CD4-positive, alpha-beta T cell treated with Interleukin-12 subunit alpha and Interleukin-12 subunit beta, for 1 hour (primary cell): ENCODE measurements at places on chromosomes 2 and 18.

GRCh38 chr2:155157711-155158110 lies 459.2 kb downstream of the KCNJ3 start:
- no peak for DNase-seq

- no peak for DNase-seq
Observed at GRCh38 chr18:63795606-63796005, 20.4 kb downstream of the SERPINB7 start.

GRCh38 chr2:211157211-211157610 lies 600.8 kb downstream of the CPS1 start:
- no peak for DNase-seq

DNA sequence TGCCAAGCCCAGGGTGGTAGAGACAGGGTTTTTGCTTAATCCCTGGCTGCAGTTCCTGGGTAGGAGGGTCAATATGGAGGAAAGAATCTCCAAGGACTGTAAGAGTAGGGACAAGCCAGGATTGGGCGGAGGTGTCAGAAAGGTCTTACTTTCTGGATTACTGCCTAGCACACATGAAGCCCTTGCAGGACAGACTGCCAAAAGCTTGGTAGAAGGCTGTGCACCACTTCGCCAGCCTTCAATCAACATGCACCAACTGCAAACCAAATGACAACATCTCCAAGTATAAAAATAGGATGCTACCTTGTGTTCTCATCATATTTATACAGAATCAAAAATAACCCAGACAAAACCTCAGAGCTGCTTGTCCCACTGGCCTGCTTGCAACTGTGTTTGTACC lies 3.7 kb downstream of the ZNF142 start:
- no peak for DNase-seq

DNA sequence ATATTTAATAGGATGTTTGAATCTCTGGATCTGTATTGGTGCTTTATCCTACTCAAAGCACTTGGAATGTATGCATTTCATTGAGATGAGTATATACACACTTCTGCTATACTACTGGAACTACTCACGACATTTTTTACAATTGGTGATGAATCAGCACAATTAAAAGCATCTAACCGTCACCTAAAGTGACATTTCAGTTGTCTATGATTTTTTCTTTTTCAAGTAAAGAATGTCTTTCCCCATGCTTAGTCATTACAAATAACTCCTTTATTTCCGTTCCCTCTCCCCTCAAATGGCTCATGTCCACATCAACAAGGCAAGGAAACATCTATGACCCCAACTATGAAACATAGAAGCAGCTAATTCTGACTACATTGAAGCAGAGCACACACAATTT lies 77.3 kb downstream of the CLIP4 start:
- no peak for DNase-seq

DNA sequence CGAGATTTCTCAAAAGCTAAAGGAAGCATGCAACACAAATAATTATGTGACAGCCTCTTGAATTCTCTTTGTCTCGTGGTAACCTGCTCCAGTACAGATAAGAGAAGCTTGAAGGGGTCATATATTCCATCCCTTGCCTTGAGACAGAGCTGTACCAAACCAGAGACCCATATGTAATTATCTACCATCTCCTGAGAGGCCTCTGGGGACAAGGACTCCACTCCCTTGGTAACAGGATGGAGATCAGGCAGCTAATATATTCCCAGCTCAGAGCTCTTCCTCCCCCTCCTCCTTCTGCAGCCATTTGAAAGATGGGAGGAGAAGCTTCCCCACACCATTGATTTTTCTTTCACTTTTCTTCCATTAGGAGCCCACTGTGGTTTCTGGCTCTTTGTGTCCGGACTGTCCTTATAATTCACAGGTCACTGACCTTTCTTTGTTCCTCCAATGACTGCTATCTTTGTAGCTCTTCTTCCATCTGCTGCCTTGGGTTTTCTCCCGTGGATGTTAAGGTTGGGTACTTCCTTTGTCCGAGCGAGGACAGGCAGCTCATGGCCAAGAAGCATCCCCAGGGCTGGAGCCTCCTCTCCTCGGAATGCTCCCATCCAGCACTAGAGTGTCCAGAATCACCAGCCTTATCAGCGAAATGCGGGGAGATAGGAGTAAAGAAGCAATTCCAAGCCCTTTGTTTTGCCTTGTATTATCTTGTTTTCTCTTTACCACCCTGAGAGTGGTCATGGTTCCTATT lies 72.6 kb upstream of the STPG4 start:
- DNase-seq = no peak

DNA sequence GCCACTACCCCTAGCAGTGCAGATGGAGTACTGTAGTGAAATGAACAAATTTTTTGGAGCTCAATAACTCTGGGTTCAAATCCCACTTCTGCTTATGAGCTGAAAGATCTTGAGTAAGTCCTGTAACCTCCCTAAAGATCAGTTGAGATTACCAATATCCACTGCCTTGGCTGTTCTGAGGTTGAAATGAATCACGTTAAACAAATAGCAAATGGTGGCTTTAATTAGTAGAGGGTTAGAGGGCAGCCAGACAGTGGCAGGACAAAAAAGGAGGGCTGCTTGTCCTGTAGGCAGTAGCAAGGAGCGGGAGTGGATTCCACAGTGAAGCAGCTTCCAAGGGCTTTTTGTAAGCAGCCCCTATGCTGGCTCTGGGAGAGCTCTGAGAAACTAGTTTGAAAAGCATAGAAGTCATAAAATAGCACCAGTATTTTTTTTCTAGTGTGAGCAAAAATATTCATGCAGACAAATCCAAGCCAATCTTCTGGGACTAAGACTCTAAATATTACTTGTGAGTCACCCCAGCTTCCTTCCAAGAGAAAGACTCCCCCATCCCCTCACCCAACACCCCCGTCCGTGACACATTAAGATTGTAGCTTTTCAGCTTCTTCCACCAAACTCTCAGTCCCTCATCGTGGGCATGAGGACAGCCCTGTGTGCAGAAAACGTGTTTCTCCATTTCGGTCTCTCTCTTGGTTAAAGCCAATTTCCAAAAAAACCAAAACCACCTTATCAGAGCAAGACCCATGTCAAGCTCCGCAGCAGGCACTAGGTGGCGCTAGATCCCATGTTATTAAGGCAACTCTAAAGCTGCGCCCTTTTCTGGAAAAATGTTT lies 123.5 kb upstream of the LGALSL start:
- DNase-seq = peak; percentile 82

DNA sequence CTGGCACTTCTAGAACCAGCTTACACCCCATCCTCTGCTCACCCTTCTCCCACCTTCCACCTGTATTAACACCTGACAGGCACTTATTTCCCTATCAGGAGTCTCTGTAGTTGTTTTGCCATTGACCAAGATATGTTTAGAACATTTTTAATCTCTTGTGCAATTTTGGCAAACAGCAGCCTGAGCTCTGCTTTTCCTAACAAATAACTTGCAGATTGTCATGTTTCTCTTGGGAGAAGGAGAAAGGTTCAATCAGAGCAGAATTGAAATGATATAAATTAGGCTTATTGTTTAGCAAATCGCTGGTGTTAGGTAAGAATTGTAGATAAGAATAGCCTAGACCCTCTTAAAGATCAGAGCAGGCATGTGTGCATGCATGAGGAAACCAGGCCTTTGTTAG lies 225.5 kb downstream of the PARD3B start:
- no peak for DNase-seq

DNA sequence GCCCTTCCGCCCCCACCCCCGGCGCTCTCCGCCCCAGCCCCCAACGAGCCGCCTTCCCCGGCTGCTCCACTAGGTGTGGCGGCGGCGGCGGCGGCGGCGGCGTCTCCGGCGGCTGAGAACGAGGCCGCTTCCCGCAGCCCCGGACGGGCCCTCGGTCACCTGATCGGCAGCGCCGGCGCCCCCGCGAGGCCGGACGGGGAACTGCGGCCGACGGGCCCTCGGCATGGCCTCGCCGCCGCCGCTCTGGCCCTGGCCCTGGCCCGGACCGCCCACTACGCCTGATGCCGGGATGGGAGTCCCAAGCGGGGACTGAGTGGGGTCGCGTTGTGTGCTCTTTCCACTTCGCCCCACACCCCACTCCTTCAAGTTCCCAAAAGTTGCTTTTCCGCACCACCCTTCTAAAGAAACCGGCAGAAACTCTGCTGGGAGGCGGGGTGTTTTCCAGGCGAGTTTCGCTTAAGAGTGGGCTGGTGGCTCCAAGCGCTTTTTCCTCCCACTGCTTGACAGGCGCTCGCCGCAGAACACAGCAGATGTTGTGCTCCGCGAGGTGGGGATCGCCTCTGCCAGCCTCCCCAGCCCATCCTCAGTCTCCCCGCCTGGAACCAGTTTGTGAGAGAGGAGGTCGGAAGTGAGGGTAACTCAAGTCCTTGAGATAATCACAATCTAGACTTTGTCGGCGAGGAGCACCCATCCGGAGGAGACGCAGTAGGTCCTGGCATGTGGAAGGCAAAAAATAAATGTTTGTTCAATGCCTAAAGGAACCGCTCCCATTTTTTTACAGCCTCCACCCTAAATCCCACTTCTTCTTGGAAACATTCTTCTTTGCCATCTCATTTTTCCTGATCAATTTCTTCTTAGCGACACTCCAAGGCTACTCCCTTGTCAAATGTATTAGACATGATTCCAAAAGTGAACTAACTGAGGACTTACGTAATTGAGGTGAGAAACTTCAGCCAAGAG lies at the start of gene NCKAP1:
NCKAP1 (minus strand) TSS at position 117 of the 960 bp plus-strand sequence. CDS start 358 bp downstream, outside the sequence.
- peak; percentile 87 for DNase-seq

DNA sequence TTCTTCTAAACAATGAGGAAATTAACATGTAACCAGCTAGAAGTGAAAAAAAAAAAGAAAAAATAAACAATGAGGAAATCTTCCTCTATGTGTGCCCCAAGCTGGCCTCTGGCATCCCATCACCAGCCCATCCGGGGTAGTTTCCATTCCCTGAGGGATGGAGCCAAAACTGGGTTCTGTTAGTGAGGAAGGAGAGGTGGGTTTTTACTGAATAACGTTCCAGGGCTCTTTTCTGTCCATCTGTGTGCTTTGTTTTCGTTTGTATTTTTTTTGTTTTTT lies 9.7 kb downstream of the EFHD1 start:
- no peak for DNase-seq

GRCh38 chr2:239966029-239966852 lies 58.9 kb downstream of the NDUFA10 start:
- no peak for DNase-seq

DNA sequence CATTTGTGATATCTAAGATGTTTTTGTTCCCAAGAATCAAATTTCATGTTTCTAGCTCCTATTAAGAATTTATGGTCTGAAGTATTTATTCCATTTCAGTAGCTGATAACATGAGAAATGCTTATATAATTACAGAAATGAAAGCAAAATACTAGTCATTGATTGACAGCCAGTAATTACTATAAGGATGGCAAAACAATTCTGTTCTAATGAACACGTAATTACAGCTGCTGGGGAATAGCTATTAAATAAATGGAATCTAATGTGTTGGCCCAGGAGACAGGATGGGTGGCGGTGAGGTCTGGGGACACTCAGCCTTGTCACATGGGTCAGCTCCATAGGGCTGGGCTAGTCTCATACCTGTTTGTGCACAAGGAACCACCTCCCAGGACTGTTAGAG lies 263.5 kb downstream of the FHOD3 start:
- no peak for DNase-seq

DNA sequence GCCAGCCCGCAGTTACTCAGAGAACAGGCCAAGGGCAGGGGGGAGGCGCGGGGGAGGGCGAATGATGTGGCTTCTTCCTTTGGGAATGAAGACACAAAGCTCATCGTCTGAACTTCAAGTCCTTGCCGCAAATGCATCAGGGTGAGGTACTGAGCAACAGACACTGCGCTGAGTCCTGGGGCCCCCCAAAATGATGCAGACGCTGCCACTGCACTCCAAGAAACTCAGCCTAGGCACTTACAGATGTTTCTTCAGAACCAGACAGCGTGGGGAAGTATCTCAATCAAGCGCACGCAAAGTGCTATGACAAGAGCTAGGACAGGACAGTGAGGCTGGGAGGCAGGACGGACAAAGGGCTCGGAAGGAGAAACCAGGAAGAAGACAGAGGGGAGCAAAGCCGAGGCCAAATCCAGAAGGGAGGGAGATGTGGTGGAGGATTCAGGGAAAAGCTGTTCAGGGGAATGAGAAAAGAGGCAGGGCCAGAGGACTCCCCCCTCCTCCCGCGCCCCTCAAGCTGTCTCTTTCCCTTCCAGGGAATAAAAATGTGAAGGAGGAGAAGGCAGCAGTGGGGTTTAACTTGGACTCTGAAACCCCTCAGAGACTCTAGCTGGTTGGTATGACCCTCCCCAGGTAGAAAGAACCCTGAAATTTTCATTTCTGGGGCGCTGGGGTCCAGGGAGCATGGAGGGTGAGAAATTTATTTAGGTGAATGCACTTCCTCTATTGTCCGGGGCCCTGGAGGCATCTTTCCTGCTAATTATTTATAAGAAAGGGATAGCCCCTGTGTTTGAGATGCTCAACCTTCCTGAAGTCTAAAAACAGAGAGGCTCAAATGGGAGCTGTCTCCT lies 34.9 kb downstream of the CIB4 start:
- DNase-seq = no peak

DNA sequence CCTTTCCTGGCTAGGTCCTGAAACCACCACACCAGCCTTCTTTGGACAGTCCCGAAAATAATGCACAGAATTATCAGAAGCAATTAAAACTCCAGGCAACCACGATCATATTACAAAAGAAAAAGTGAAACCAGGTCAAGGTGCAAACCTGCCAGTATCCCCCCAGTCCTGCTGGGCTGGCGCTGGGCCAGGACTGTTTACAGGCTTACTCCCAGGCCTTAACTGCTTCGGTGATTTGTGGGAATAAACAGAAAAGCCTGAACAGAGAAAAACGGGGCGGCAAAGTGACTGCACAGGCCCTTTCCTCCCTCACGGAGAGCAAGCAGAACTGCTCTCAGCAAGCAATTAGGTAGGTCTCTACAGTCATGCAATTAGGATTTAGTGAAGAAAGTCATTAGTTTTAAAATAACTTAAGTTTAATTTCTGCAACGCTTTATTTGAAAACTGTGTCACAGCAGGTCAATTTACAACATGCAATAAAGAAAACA lies 1.3 kb downstream of the HDAC4 start:
- peak; percentile 57 for DNase-seq

DNA sequence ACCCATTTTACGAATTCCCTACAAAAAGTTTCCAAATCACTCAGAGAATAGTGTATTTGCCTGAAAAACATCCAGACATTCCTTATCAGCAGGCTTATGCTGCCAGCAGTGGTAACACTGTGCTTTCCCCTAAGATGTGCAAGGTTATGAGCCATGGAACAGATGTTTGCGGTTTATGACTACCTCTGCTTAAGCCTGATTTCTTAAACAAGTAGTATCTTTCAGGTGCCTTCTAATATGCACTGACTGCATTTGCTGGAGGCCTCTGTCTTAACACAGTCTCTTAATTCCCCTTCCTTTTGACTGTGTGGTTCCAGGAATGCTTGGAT lies 54.8 kb downstream of the CDC42EP3 start:
- DNase-seq = no peak

DNA sequence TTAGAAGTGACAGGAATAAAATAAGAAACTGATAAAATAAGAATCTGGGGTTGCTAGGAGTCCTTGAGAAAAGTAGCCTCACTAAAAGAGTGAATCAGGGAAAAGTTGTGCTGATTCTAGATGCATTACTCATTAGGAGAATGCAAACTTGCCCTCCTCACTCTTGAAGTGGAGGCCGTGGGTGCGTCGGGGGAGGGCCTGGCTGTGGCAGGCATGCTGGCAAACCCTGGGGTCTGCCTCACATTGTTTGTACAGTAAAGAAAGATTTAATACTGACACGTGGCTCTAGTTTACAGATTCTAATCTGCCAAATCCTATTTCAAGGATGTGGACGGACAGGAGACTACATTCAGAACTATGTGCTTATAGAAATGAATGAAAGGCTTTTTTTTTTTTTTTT lies 41.9 kb downstream of the TANC1 start:
- DNase-seq = no peak
